ENCODE measurements at places on chromosomes 11 and 22.

DNA sequence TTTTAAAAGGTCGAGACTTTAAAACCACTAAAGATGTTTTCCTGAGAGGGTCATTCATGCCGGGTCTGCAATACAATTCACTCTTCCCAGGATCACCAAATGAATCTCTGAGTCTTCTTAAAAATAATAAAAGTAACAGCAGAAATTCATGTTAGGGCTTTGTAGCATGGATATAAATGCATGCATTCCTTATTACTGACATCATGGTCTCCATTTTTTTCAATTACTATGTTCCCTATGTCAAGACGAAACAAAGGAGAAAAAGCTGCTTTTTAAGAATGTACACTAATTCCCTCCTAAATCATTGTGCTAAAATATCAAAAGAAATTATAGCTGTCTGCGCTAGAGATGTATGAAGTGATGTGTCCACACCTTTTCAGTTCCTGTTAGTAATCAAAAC, 789.9 kb upstream of the LRRC4C start:
- DNase-seq, result no peak

DNA sequence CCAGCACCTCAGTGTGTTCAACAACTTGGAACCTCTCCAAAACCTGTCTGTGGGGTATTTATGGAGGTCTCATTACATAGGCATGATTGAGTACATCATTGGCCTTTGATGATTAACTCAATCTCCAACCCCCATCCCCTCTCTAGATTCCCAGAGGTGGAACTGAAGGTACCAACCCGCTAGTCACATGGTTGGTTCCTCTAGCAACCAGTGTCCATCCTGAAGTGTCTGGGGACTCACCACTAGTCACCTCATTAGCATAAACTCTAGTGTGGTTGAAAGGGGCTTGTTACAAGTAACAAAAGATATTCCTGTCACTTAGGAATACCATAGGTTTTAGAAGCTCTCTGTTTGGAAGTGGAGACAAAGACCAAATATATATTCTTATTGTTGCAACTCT, 40.3 kb downstream of the SIK2 start:
- no peak for DNase-seq

GRCh38 chr11:32529994-32530588, 53.5 kb upstream of the EIF3M start:
- DNase-seq, result no peak

DNA sequence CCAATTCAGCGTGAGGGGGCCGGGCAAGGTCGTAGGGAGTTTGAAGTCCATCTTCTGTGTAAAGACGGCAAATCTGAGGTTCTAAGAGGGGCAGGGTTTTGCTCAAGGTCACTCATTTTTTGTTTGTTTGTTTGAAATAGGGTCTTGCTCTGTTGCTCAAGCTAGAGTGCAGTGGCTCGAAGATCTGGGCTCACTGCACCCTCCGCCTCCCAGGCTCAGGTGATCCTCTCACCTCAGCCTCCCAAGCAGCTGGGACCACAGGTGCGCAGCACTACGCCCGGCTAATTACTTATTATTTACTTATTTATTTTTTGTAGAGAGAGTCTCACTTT, 355 bp upstream of the AP1B1 start:
- DNase-seq, result no peak

- no peak for DNase-seq
Measured at GRCh38 chr11:82557274-82557673, 176.4 kb downstream of the FAM181B start.

GRCh38 chr11:110199184-110199981, 97.0 kb downstream of the RDX start:
- DNase-seq, result no peak

DNA sequence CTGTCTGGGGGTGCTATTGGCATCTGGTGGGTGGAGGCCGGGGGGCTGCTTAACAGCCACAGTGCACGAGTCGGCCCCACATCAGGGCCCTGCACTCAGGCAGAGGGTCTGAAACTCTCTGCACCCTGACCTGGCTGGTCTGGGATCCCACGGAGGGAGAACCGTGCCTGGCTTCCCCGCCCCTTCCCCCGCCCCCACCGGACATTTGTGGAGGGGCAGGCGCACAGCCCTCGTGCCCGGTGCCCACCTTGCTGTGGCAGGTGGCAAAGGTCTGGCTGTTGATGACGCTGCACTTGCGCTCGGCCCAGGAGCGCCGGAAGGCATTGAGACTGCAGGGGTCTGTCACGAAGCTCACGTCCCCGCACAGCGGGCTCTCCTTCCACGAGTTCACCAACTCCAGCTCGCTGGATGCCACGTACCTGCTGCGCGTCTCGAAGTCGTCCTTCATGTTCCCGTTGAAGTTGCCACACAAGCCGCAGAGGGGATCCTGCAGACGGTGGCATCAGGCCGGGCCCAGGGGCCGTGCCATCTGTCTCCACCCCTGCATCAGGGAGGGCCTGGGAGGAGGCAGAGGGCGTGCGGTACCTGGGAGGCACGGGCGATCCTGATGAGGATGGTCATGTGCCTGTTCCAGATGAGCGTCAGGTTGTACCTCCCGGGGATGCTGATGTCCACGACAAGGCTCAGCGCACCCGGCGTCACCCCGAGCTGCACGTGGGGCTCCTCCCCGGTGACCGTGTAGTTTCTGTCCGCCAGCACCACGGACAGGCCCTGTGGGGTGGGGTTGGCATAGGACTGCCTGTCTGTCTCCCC, 11.7 kb downstream of the MUC6 start:
- no peak for DNase-seq

DNA sequence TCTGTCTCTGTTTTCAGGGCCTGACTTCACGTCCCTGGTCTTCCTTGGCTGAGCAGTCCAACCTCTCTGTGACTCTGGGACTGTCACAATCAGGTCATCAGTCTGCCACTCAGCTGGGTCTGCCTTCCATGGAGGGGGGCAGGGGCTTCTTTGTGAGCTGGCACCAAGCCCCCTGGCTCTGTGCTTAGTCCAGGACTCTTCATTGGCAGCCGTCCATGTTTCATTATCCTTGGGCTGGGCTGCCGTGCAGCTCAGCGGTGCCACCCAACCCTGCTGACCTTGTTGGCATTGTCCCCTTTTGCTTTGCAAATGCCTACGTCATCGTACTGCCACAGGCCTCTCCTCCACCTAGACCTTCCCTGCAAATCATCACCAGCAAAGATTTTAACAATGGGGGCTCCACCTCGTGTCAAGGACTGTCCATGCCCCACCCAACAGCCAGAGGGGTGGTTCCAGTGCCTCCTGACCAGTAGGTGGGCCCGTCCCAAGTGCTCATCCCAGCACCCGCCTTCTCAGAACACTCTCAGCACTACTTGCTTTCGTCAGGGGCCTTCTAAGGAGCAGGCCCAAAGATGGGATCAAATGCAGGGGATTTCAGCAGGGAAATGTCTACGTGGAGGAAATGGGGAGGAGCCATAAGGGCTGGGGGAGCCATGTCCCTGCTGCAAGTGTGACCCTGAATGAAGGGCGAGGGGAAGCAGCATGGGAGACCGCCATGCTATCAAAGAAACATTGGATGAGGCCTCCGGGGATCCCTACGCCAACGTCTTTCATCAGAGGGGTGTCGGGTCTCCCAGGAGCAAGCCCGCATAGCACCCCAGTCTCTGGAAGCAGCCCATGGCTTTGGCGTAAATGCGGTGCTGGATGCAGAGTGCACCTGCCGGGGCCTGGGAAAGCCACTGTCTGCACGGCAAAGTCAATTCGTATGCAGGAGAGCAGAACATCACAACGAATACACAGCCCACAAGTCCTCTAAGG, 18.2 kb downstream of the KRTAP5-6 start:
- DNase-seq, result no peak

- no peak for DNase-seq
Measured at GRCh38 chr11:131326829-131327228, 43.6 kb upstream of the NTM start.

GRCh38 chr11:32052215-32052614, 38.7 kb upstream of the RCN1 start:
- peak; percentile 64 for DNase-seq

- no peak for DNase-seq
Measured at GRCh38 chr11:104534278-104534677, 364.0 kb downstream of the CASP12 start.

DNA sequence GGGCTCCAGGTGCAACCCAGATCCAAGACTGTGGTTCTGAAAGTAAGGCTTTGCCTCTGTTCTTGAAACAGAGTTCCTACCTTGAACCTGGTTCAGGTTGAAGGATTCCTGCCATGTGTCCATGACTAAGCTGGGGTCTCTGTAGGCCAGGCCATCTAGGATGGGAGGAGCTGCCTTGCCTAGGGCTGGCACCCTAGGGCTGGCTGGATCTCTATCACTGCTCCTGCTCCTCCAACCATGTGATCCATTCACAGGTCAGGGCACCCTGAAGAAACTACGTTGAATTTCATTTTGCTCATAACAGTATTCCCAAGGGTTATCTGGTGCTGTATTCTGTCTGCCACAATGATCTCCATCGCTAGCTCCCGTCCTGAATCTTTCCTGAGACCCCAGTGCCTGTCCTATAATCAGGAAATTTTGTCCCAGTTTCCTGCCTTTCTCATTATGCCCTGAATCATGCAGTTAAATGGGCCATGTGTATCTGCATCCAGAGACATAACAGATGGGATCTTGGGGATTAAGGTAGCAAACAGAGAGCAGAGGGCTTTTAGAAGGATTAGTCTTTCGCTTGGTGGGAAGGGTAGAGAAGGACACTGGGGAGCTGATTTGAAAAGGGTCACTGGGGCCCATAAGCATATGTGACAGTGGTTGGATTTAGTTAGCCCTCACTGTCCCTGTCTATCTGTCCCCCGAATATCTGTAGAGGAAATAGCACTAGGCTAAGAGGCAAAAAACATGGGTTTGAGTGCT, 98.2 kb upstream of the MTMR2 start:
- no peak for DNase-seq

- DNase-seq, result no peak
Measured at GRCh38 chr22:46201059-46201757, 48.9 kb downstream of the CDPF1 start.

DNA sequence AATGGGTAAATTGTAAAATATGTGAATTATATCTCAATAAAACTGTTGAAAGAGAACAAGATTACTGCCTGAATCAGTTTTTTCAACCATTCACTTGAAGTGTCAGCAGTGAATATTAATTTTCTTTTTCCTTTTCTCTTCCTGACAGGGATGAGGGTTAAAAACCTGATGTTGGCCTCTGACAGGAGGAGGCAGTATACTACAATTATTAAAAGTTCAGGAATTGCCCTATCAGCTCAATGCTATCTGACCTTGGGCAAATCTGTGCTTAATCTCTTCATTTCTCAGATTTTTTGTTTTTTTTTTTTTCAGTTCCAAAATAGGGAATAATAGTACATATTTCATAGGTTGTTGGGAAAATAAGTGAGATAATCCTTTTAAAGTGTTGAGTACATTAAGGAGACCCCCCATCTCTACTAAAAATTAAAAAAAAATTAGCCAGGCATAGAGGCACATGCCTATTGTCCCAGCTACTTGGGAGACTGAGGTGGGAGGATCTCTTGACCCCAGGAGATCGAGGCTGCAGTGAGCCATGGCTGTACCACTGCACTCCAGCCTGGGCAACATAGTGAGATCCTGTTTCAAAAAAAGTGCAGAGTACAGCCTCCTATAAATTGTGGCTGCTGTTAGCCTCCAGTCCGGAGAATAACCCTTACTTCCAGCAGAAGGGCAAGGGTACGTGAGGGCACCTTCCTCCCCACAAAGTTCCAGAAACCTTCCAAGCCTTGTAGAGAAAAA, 48.8 kb downstream of the TRIM44 start:
- DNase-seq, result no peak

GRCh38 chr11:112555491-112556364, 295.1 kb upstream of the PLET1 start:
- DNase-seq, result peak; percentile 75

DNA sequence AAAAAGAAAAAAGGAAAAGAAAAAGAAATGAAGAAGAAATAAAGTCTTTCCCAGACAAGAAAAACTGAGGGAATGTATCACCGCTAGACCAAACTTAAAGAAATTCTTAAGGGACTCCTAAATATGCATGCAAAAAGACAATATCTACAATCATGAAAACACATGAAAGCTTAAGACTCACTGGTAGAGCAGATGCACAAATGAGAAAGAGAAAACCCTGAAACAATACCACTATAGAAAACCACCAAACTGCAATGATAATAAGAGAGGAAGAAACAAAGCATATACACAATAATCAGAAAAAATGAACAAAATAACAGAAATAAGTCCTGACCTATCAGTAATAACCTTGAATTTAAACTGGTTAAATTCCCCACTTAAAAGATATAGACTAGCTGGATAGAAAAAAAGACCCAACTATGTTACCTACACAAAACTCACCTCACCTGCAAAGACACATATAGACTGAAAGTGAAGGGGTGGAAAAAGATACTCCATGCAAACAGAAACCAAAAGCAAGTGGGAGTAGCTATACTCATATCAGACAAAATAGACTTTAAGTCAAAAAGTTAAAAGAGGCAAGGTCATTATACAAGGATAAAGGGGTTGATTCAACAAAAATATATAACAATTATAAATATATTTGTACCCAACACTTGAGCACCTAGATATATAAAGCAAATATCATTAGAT, 61.3 kb upstream of the NARS2 start:
- no peak for DNase-seq

DNA sequence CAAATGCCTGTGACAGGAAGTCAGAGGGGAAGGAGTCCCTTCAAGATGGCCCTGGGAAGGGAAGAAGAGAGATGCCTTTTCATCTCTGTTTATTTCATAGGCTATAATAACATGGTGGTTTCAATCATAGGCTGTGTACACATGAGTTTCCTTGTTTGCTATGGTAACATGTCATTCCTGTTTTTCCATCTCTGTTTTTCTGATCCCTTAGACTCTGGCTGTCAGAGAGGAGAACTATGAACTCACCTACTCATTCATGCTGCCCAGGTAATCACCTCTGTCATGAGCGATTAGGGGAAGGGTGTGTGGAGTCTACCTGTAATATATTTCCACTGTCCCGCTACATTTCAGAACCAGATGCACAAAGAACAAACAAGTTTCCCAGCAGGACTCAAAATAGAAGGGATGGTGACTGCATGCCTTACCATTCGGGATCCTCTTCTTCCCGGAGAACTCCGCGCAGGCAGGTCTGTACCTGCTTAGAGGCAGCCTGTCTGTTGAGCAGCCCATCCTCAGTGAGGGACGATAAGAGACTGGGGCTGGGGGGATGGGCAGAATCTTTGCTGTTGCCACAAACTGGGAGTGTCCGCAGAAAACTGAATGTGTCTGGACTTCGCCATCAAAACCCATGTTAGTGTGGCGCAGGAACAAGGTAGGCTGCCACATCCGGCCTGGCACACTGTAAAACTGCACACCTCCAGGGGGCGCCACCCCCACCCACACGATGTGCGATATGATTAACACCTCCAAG, 7.1 kb upstream of the PEX26 start:
- no peak for DNase-seq

DNA sequence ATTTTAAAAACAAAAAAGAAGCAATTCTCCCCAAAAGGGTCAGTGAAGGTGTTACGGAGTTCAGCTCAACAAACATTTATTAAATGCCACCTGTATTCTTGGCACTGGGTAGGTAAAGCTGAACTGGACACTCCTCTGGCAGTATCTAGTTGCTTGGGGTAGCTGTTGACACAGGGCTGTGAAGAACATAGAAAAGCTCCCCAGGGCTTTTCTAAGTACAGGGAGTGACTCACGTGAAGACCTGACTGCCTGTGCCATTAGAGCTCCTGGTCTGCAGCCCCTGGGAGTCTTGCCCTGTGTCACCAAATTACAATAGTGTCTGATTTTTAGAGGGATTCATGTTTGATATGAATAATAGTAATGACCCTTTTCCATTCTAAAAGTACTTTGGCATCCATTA, 43.6 kb downstream of the COA4 start:
- no peak for DNase-seq
